ENCODE measurements at places on chromosomes 1 and 21.

DNA sequence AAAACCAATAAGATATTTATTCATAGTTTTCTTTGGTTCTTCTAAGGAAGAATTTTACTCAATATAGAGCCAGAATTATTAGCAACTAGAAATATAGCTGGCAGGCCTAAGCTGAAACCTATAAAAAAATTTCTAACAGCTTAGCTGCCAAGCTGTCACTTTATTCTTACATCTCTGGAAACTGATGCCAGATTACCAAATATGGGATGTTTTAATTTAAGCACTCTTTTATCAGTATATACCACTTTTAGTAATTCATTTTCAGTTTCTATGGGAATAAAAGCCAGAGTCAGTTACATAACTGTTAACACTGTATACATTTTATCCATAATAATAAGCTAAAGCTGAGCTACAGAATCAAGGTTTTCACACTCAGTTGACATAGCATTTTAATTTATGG, 68.7 kb upstream of the MPC2 start:
- no peak for DNase-seq

DNA sequence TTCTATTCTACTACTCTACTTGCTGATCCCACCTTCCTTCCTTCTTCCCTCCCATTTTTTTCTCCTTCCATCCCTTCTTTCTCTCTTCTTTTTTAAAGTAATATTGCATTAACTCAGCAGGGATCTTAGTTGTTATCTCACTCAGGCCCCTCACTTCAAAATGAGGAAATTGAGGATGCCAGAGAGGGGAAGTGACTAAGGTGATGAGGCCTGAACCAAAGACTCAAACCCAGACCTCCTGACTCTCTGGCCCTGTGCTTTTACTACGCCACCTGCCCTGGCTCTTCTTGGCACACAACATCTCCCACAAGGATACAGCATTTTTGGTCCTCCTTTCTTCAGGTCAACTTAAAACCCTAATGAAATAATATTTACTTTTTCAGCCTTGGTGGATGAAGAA, 151.7 kb upstream of the ZNF648 start:
- no peak for DNase-seq

GRCh38 chr1:67250051-67250653, 57.5 kb upstream of the IL12RB2 start:
- no peak for DNase-seq

- no peak for DNase-seq
These were observed 712 bp downstream of the KCNA2 start for GRCh38 chr1:110605446-110605845.

GRCh38 chr21:42003051-42003461, 7.1 kb downstream of the ZBTB21 start:
- DNase-seq = no peak

All from retinal pigment epithelial cell (primary cell).